ENCODE measurements at places on chromosomes 2 and 18.

GRCh38 chr18:37559194-37559593, 6.4 kb downstream of the CELF4 start:
- no peak for DNase-seq

DNA sequence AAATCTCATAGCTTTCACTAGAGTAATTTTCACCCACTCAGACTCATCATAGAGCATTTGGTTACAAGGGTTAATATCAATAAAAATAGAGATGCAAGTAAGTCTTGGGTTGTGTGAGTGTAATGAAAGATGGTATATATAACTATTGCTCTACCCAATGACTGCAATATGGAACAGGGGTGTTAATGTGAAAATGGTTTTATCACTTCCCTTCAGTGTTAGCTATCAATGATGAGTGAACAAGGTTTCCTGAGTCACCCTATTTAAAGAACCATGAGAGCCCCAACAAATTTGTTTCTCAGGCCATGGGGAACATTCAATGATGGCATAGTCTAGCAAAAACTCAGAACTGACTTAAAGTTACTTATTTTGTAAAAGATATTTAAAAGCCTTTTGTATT, 1133.6 kb upstream of the ZEB2 start:
- DNase-seq = no peak

DNA sequence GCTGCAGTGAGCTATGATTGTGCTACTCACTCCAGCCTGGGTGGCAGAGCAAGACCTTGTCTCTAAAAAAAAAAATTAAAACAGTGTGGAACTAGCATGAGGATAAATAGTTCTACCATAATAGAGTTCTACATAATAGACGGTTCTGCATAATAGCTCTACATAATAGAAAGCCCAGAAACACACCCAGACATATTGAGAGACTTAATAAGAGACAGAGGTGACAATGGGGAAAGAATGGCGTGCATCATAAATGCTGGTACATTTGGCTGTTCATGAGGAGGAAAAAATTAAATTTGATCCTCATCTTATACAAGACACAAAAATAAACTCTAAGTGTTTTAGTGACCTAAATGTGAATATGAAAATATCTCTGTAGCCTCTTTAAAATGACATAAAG, 58.5 kb downstream of the PTRHD1 start:
- no peak for DNase-seq

DNA sequence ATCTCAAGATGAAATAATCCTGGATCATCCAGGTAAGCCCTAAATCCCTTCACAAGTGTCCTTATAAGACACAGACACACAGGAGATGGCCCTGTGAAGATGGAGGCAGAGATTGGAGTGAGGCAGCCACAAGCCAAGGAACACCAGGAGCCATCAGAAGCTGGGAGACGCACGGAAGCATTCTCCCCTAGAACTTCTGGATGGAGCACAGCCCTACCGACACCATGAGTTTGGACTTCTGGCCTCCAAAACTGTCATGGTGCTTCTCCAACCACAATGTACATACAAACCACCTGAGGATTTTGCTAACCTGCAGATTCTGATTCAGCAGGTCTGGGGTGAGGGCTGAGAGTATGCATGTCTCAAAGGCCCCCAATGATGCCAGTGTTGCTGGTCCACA, 42.5 kb downstream of the ADD2 start:
- no peak for DNase-seq

- DNase-seq = peak; percentile 49
Measured at GRCh38 chr2:38462121-38462661, 85.1 kb upstream of the ATL2 start.

GRCh38 chr2:201881741-201882140, 75.4 kb downstream of the CDK15 start:
- no peak for DNase-seq

GRCh38 chr2:105438104-105438929, 39.5 kb upstream of the FHL2 start:
- DNase-seq = no peak

GRCh38 chr18:55096263-55096951, 137.1 kb upstream of the CCDC68 start:
- DNase-seq = peak; percentile 29

GRCh38 chr18:13222856-13223281, 4.3 kb downstream of the LDLRAD4 start:
- DNase-seq = no peak

- DNase-seq = no peak
Measured at GRCh38 chr2:134120406-134120732, 133.5 kb upstream of the MGAT5 start.

- no peak for DNase-seq
Measured at GRCh38 chr18:31647127-31647753, 37.1 kb downstream of the B4GALT6 start.

DNA sequence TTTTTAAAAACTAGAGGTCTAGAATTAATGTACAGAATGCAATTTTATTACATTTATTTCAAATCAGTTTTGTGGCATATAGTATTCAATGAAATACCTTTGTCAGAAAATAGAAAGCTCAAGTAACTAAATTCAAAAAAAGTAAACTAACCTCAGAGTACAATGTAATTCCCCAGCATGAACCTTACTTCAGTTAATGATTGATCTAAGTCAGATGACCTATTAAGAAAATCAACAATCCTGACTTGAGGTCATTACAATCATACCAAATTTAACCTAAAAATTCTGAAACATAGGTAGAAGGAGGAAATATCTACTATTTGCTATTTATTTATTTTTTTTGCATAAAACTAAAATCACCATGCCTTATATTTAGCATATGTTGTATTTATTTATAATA, 142.9 kb downstream of the CCDC102B start:
- DNase-seq = no peak

DNA sequence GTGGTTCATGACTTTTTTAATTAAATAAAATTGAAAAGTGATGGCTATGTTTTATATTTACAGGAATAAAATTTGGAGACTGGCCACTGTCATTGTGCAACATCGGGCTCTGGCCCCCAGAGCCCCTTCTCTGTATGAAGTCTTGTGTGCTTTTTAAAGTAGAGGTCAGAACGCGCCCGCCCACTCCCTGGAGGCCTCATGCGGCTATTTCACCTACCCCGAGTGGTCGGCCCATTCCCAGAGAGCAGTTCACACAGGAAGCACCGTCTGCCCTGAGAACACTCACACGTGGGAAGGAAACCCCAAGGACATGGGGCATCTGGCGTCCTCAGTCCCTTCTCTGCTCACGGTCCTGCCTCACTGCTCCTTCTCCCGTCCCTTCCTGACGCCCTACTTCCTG, 296.9 kb upstream of the SALL3 start:
- no peak for DNase-seq

DNA sequence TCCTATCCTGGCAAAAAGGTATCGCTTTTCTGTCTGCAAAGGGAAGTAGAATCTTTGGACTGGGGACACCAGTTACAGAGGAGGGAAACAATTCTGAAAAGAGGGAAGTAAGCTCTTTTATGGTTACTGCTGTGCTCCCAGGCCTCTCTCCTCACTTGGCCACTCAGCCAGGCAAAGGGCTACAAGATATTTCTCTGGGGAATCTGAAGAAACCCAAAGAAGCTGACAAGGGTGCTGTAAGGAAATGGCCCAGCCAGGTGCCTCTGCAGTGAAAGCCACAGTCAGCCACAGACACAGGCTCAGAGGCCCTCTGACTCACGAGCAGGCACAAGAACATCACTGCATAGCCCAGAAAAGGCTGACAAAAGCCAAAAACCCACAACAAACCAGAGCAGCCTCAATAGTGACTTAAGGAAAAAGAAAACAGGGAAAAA, 5.8 kb downstream of the HDLBP start:
- DNase-seq = no peak

DNA sequence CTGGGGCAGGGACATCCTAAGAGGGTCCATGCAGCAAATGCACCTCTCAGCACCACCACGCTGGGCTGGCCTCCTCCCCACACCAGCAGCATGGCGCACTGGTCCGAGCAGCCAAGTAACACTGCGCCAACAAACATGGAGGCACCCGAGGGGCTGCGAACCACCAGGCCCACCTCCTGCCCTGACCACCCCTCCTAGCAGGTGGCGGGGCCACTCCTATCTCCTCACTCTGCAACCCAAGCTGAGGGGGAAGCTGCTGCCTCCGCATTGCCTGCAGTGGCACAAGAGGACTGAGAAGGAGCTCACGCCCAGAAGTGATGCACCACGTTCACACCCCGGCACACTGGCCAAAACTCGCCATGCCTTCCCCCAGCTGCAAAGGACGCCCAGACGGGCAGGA, 94.4 kb downstream of the EIPR1 start:
- DNase-seq = no peak

DNA sequence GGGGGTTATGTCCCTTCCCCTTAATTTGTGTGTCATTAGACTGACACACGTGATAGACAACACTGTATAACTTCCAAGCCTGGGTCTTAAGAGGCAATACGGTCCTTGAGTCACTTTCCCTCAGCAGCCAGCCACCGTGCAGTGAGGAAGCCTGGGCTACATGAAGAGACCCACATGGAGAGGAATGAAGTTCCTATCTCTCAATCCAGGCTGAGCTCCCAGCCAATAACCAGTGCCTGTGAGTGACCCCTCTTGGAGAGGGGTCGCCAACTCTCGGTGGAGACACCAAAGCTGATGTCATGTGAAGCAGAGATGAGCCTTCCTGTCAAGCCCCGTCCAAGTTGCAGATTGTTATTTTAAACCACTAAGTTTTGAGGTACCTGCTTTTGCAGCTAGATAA, 5.7 kb upstream of the WDSUB1 start:
- no peak for DNase-seq

GRCh38 chr2:121754851-121755236, 607 bp upstream of the TSN start:
- no peak for DNase-seq

DNA sequence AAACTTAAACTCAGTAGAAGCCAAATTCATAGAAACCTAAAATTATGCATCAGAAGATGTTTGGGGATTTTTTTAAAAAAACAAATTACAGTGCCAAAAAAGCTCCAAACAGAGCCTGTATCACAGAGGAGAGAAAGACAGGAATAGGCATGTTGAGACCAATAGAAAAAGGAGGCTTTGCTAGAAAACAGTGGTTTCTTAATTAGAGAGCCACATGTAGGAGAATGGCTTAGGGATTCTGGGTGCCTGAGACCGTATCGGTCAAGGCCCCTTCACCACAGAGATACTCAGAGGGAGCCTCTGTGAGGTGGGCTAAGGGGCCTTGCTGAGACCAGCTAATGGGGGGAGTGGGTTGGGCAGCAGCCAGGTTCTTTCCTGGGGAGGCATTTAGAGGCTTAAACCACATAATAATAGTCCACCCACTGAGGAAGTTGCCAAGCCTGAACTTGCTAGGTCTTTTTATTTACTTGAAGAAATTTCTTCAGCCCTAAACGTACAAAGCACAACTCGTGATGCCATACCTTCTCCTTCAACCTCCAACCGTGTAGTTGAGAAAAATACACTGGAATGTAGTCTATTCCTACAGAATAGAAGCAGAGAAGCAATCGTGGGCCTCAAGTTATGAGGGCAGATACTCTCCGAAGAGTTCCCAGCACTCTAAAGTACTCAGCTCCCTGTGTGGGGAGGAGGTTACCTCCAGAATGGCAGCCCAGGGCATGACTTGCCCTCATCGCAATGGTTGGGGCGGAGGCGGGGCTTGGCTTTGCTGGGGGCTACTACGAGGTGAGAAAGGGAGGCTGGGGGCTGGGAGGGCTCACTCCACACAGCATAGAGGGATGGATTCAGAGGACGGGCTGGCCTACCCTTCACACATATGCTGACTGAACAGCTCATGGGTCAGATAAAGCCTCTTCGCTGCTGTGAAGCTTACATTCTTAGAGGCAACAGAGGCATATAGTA, 237.9 kb downstream of the TPGS2 start:
- DNase-seq = peak; percentile 25

DNA sequence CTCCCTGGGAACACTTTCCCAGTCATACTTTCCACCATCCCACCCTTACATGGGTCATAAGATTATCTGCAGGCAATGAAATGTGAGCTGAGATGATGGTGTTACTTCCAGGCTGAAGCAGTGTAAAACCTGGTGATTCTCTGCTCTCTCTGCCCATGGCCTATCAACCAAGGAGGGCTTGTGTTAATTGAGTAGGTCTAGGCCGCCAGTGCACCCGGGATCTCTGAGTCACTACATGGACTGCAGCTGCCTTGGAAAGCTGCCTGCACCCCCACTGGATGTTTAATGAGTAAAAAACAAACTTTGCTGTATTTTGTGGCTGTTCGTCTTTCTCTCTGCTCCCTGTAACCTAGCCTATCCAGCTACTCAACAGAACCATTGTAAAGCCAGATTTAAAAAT, 451.7 kb upstream of the SMIM21 start:
- DNase-seq = no peak

Measured in head of caudate nucleus (tissue), 42 donors.